ENCODE measurements at places on chromosomes 2 and 18. TPM values are rescaled to one million over a fixed set of nuclear protein-coding genes. Genes with fewer than 3 reads are reported as not detected.

The EFR3B gene
- polyA plus RNA-seq = 6.2 TPM

- no peak for DNase-seq
Observed at GRCh38 chr2:151551556-151551955, 141.9 kb downstream of the RIF1 start.

GRCh38 chr2:44974064-44974715 lies 32.7 kb downstream of the SIX3 start:
- DNase-seq = no peak

DNA sequence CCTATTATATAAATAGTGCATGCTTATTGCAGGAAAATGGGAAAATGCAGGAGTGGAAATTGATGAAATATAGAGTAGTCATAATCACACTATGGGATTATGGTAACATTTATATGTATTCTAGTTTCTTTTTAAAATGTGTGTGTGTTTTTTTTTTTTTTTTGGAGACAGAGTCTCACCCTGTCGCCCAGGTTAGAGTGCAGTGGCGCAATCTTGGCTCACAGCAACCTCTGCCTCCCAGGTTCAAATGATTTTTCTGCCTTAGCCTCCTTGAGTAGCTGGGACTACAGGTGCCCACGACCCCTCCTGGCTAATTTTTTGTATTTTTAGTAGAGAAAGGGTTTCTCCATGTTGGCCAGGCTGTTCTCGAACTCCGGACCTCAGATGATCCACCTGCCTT lies 47.0 kb downstream of the BIRC6 start:
- DNase-seq = no peak

- DNase-seq = no peak
Observed at GRCh38 chr18:31546476-31546875, 45.2 kb upstream of the TTR start.

- no peak for DNase-seq
Observed at GRCh38 chr2:104286841-104287240, 567.1 kb upstream of the POU3F3 start.

The NEU2 gene
- polyA plus RNA-seq = not detected

DNA sequence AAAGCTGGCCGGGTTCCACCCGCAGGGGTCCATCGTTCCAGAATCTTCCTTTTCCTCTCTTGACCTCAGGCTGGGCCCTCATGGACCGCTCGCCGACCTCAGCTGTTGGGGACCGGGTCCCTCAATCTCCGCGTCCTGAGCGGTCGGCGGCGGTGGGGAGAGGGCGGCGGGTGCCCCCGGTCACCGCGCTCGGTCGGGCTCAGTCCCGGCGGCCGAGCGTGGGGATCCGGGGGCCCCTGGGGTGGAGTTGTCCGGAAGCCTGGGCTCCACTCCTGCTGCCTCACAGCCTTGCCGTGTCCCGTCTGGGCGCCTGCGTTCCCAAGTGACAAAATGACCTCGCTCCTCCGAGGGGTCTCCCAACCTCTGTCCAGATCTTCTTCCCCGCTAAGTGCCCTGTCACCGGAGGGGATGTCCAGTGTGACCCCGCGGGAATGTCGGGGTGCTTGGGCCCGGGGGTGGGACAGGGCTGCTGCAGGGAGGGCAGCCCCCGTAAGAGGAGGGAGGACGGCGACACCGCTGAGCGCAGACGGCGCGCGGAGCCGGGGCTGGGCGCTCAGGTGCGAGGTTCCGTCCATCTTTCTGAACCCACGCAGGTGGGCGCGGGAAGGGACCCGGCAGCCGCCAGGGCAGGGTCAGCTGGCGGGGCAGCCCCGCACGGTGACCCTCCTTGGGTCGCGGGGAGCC lies 16.0 kb upstream of the E2F6 start:
- DNase-seq = no peak

DNA sequence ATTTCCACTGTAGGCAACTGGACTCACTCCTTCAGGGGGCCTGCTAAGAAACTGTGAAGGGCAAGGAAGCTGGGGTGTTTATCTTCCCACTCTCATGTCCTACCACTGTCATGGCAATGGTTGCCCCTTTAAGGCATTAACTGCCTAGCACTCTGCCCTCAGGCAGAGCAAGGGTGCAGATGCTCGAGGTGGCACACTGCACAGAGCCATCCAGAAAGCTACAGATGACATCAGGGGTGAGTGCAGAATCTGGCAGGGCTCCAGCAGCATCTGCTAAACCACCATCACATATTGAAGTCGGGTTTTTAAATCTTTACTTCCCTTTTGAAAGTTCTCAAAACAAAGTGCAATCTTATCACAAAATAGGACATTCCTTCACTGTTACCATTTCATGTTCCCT lies 75.4 kb downstream of the RAPGEF4 start:
- DNase-seq = no peak

The SCYGR8 gene
- polyA plus RNA-seq = not detected

The UGT1A3 gene
- 0.16 TPM for polyA plus RNA-seq

The PRKAG3 gene
- polyA plus RNA-seq = 0.07 TPM

DNA sequence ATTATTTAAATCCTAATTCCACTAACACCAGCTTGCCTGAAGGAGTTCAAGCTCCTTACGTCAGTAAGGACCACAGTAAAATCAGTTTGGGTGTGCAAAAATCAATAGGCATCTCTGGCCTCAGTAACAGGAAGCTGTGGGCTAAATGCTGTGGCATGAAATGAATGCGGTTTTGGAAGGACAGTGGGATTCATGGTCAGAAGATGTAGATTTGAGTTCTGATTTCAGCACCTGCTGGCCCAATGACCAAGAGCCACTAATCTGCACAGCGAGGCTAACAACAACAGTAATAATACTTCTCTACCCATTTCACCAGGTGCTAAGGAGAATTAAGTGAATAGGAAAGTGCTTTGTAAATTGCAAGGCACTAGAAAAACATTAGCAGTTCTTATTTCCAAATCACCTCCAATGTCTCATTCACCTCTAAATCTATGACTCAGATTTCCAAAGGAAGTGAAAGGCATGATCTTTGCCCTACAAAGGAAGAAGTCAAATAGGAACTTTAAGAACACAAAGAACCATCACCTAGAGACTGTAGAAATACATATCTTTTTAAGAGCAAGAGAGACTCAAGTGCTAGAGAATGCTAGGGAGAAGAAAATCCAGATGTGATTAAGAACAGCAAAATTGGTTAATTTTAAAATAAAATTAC lies 172.6 kb downstream of the ANKRD44 start:
- peak; percentile 32 for DNase-seq

The ANKRD30BL gene
- 0.09 TPM for polyA plus RNA-seq

The GFPT1 gene
- polyA plus RNA-seq = 46.4 TPM

- DNase-seq = no peak
Observed at GRCh38 chr2:46852124-46852523, 63.5 kb downstream of the MCFD2 start.

The SULT1C2 gene
- polyA plus RNA-seq = 238 TPM

The SERPINB11 gene
- polyA plus RNA-seq = not detected

DNA sequence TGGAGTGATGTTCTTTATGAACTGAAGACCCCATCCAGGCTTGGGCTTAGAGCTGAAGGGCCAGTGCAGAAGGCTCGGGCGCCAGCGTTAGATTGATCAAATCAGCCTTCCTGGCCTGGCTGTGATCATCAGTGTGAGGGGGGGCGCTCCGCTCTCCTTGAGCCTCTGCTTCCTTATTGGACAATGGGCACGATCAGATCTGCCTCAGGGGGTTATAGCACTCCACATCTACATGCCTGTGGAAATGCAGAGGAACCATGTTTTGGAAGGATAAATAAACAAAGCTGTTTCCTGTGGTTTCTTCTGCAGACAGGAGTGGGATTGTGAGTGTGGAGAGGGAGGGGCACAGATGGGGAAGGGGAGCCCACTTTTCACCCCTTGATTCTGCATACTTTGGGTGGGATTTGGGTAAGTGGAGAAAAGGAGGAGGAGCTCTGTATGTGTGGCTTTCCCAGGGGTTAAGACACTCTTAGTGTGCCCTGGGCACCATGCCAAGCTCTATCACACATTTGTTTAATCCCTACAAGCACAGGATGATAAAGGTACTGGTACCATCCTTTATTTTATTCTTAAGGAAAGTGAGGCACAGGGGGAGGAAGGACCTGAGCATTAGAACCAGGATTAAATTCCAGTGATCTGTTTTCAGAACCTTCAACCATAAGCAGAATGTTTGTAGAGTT lies 150.5 kb downstream of the EN1 start:
- no peak for DNase-seq
